ENCODE measurements at places on chromosomes 12 and 14.
A peak's percentile ranks its signal among the peaks of the same experiment; 100 is the strongest.

- no peak for DNase-seq
Observed at GRCh38 chr14:42804141-42804540, 1197.5 kb downstream of the LRFN5 start.

DNA sequence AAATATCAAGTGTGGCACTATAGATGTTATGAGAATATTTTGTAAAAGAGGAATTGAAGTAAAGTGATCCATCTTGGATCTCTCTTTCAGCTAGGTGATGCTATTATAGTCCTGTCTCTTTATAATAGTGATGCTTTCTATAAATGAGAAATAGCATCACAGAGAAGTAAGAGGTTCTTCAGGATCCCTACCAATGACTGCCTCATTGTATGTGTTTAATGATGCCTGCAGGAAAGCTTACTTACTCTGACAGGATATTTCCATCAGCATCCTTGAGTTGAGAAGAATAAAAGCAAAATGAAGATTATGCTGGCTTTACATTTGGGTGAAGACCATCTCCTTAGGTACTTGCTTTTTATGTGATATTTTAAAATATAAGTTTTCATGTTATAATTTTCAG lies 846.0 kb upstream of the LRFN5 start:
- no peak for DNase-seq

DNA sequence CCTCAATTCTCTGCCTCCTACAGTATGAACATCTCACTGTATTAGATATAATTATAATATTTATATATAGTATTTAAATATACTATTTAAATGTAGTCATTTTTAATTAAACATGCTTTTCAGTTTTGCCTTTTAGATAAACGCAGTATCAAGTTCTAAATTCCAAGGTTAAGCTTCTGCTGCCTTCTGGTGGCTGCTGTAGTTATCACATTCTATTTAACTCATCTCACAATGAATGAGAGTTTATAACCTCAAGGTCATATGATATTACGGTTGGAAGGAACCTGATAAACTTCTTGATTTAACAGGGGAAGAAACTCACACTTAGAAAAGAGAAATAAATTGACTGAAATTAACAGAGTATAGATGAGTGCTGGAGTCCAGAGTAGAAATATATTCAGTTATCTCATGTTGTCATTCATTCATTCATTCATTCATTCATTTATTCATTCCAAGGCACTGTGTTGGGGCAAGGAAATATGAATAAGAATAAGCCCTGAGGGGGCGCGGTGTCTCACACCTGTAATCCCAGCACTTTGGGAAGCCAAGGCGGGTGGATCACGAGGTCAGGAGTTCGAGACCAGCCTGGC lies 31.9 kb downstream of the GUCY2C start:
- peak; percentile 62 for DNase-seq

DNA sequence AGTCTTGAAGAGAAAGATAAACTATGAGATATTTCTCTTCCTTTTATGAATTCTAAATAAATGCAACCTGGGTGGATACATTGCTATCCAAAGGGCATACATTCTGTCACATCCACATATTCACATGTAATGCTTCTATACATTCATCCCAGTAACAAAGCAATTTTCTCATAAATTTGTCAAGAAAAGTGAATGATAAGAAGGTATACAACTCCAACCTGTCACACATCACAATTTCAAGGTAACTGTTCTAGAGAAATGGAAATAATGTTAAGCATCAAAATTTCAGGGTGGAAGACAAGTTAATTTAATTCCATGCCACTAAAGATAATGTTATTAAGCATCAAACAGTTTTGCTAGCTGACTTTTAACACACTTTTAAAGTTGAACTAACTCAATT lies 212.9 kb downstream of the SYT10 start:
- DNase-seq = no peak

DNA sequence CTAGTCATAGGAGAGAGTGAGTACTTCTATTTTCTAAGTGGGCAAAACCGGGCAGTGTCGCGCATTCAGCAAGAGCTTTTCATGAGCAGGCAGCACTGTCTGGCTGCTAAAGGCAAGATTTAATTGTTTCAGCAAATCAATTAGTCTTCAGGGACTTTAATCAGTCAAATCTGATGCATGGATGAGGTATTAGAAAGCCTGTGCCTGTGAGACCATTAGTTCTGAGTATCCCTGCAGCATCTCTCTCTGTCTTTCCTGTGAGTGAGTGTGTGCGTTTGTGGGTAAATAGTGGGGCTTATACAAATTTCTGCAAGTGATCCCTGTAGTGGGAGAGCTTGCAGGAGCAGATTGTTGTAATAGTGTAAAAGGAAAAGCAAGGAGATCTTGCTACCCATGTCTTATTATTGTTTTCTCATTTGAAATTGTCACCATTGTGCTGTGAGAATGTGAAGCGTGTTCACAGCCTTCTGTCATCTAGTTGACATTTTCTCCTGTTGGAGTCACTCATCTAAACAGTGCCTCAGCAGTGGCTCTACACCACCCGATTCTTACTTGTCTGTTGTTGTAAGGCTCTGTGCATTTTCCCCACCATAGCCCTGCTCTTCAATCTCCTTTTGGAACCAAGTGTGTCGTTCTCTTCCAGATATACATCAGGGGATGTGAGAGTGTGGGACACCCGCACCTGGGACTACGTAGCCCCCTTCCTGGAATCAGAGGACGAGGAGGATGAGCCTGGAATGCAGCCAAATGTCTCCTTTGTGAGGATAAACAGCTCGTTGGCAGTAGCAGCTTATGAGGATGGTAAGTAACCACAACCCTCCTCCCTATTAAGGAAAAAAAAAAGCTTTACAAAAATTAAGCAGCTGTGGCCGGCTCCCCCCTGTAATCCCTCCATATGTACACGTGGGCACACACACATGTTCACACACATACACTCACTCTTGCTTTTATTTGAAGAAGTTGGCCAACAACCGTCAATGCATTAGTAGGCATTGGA lies 53.6 kb downstream of the FBXW8 start:
- DNase-seq = no peak

- DNase-seq = peak; percentile 81
Observed at GRCh38 chr14:100547633-100548294, 39.5 kb downstream of the BEGAIN start.

- peak; percentile 63 for DNase-seq
Observed at GRCh38 chr12:121811434-121812319, 7.9 kb downstream of the SETD1B start.

- peak; percentile 90 for DNase-seq
Observed at GRCh38 chr12:65306366-65307168, 28.1 kb downstream of the MSRB3 start.

- DNase-seq = no peak
Observed at GRCh38 chr12:116797885-116798284, 59.8 kb downstream of the RNFT2 start.
